ENCODE measurements at places on chromosomes 4 and X. TPM values are rescaled to one million over a fixed set of nuclear protein-coding genes. Genes with fewer than 3 reads are reported as not detected.

GRCh38 chr4:40176602-40177001 lies 20.2 kb upstream of the RHOH start:
- peak; percentile 82 for DNase-seq
- H3K27ac ChIP-seq: peak overlapping the region; percentile 24
- H3K27me3 ChIP-seq: no peaks in the 10 kb centered on the region
- H3K4me3 ChIP-seq: no peak overlapping the region
- no peaks in the 10 kb centered on the region for H3K36me3 ChIP-seq
- no peaks in the 10 kb centered on the region for H3K4me1 ChIP-seq

- no peak for DNase-seq
- no peak overlapping the region for H3K4me3 ChIP-seq
- H3K36me3 ChIP-seq: no peaks in the 10 kb centered on the region
- H3K27me3 ChIP-seq: no peaks in the 10 kb centered on the region
- H3K4me1 ChIP-seq: peaks cover 3% of the 10 kb centered on the region
- H3K27ac ChIP-seq: peak overlapping the region; percentile 67
Observed at GRCh38 chr4:181792641-181793040, 450.6 kb upstream of the TENM3 start.

DNA sequence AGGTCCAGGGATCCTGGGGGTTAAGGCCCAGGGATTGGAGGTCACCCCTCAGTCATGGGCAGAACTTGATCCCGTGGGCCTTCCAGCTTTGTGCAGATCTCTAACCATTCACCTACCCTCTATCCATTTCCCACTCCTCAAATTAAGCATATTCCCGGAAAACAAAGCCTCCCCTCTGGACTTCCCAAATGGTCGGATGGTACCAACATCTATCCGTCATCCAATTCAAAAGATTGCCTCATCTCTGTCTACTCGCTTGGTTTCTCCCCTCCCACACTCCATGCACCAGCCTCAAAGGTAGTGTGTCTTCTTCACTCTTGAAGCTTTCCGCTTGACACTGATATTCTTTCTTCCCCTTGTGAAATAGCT lies 473 bp upstream of the BCLAF3 start:
- H3K27ac ChIP-seq: no peak overlapping the region
- no peak overlapping the region for H3K4me3 ChIP-seq
- no peaks in the 10 kb centered on the region for H3K4me1 ChIP-seq
- DNase-seq: no peak
- H3K27me3 ChIP-seq: no peaks in the 10 kb centered on the region

DNA sequence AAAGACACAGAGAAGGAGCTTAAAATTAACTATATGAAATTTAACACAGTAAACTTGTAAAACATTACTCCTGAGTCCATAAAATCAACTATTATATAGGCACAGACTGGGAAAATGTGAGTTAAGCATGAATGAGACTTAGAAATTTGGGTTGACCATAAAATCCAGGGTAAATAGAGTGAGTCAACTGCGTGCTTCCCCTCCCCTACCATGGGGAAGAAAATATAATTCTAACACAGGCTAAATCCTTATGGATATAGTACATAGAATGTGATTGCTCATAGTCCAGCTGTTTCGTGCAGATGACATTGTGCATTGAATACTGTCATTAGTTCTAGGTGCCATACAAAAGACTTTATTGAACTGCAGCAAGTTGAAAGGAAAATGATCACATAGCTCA lies 42.2 kb downstream of the KLHL5 start:
- peaks cover 8% of the 10 kb centered on the region for H3K36me3 ChIP-seq
- H3K4me3 ChIP-seq: no peak overlapping the region
- H3K4me1 ChIP-seq: no peaks in the 10 kb centered on the region
- no peak for DNase-seq
- no peaks in the 10 kb centered on the region for H3K27me3 ChIP-seq

- DNase-seq: peak; percentile 9
- no peaks in the 10 kb centered on the region for H3K27me3 ChIP-seq
- no peak overlapping the region for H3K27ac ChIP-seq
- no peaks in the 10 kb centered on the region for H3K36me3 ChIP-seq
- H3K4me3 ChIP-seq: no peak overlapping the region
Observed at GRCh38 chrX:3044196-3044595, 2.9 kb downstream of the ARSF start.

DNA sequence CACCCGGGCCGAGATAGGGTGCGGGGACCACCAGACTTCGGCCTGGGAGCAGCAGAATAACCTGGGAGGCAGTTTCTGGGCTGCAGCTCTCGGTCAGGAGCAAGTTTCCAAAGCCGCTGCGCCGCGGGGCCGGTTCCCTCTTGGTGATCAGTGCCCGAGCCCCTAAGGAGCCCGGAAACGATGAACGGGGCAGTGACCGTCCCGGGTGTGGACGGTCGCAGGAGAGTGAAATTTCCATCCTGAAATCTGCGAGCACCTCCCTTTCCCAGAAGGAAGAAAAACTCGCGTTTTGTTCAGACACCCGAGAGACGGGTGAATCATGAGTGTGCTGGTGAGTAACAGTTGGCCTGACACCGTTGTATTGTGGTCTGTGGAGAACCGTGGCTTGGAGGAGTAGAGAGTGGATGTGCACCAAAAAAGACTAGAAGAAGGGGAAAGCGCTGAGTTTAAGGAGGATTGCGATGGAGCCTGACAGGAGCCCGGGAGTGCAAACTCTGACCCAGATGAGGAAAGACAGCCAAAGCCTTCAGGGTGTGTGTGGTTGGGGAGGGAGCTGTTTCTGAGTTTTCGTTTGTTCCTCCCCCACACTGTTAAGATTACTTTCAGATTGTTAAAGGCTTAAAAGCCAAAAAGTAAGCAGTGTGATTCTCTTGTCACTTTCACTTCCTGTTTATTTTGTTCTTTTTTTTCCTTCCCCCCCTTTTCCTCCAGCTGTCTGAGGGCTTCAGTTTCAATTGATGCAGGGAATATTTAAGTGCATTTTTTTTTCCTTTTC lies 828 bp downstream of the MCUB start:
- DNase-seq: peak; percentile 78
- peaks cover 77% of the 10 kb centered on the region for H3K27me3 ChIP-seq
- no peak overlapping the region for H3K27ac ChIP-seq

DNA sequence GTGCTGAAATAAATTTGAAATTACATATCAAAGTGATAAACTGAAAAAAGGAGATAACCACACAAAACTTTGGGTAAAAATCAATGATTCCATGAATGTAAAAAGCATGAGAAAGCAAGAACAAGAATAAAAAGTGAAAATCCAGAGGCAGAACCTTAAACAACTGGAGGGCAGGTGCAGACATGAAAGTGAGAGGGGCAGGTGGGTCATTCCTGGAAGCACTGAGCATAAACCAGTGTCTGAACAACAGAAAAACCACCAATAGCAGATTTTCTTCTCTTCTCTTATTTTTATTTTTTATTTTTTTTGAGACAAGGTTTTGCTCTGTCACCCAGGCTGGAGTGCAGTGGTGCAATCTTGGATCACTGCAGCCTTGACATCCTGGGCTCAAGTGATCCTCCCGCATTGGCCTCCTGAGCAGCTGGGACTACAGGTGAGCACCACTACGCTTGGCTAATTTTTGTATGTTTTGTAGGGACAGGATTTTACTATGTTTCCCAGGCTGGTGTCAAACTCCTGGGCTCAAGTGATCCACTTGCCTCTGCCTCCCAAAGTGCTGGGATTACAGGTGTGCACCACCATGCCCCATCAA lies 46.8 kb upstream of the GPR78 start:
- no peak overlapping the region for H3K27ac ChIP-seq
- H3K36me3 ChIP-seq: no peaks in the 10 kb centered on the region
- H3K4me1 ChIP-seq: no peaks in the 10 kb centered on the region
- H3K27me3 ChIP-seq: no peaks in the 10 kb centered on the region

GRCh38 chr4:27267339-27267969 lies 406.8 kb downstream of the STIM2 start:
- DNase-seq: no peak
- no peaks in the 10 kb centered on the region for H3K4me1 ChIP-seq
- no peak overlapping the region for H3K4me3 ChIP-seq
- no peaks in the 10 kb centered on the region for H3K27me3 ChIP-seq
- no peaks in the 10 kb centered on the region for H3K36me3 ChIP-seq
- H3K27ac ChIP-seq: no peak overlapping the region

Gene DCAF4L1
- 0.18 TPM for total RNA-seq

Gene GPR50
- 0.70 TPM for total RNA-seq

Gene VSIG4
- not detected for total RNA-seq

Gene IL1RAPL1
- 0.19 TPM for total RNA-seq

Gene KIF4A
- total RNA-seq: 47.5 TPM

Data from endodermal cell (in vitro differentiated cells).